ENCODE measurements at places on chromosomes 2 and 18.

DNA sequence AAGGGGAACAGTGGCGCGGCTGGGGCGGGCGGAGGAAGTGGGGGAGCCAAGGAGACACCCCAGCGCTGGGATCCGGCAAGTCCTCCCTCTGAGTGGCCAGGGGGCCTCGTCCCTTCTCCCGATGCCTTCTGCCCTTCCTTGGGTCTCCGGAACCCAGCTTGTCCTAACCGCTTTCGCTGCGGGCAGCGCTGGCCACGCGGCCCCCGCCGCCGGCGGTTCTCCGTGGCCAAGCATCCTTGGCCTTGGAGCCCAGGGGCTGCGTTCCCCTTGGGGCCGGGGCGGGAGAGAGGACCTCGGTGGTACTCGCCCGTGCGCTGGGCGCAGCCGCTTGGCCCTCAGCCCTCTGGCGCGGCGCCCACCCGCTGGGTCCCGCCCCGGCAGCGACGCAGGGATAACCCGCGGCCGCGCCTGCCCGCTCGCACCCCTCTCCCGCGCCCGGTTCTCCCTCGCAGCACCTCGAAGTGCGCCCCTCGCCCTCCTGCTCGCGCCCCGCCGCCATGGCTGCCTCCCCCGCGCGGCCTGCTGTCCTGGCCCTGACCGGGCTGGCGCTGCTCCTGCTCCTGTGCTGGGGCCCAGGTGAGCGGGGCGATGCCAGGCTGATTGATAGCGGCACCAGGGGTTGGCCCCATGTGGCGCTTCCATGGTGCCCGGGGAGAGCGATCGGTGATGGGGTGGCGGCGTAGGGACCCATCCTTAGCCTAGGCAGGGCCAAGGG lies 128.7 kb downstream of the UXS1 start:
- DNase-seq = peak; percentile 7

DNA sequence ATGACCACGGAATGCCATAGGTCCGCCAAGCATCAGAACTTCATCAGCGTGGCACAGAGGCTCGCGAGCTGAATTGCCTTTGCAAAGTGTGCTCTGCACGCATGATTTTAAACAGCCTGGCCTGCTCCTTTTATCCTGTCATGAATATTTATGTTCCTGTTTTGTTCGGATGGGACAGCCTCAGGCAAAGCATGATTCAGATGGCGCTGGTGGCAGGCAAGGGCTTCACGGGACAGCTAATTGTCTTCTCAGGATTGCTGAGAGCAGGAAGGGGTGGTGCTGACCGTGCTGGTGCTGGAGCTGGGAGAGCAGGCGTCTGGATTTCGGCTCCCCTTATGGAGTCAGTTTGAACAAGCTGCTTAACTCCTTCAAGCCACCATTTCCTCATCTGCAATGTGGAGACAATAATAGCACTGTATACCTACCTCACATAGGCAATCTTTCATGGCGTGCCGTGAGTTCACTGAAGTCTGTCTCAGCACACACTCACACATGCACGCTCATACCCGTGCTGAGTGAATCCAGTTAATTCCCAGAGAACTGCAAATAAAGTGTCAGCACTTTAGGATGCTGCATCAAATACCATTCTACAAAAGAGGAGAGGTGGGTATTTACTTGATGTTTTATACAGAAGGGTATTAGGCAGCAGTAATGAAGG lies 79.7 kb upstream of the APCDD1 start:
- DNase-seq = no peak

DNA sequence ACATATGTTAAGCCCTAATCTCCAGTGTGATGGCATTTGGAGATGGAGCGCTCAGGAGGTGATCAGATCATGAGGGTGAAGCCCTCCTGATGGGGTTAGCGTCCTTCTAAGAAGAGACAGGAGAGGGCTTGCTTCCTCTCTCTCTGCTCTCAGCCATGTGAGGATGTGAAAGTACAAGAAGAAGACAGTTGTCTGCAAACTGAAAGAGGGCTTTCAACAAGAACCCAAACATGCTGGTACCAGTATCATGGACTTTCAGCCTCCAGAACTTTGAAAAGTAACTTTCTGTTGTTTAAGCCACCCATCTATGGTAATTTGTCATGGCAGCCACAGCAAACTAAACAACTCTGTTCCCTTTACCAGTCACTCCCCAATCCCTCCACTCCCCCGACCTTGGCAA lies 47.4 kb downstream of the CACNB4 start:
- no peak for DNase-seq

- no peak for DNase-seq
Observed at GRCh38 chr18:46341986-46342525, 237.9 kb downstream of the HAUS1 start.

GRCh38 chr18:63402246-63403162 lies 19.8 kb downstream of the VPS4B start:
- no peak for DNase-seq

GRCh38 chr2:235595422-235596010 lies 101.7 kb downstream of the AGAP1 start:
- no peak for DNase-seq

DNA sequence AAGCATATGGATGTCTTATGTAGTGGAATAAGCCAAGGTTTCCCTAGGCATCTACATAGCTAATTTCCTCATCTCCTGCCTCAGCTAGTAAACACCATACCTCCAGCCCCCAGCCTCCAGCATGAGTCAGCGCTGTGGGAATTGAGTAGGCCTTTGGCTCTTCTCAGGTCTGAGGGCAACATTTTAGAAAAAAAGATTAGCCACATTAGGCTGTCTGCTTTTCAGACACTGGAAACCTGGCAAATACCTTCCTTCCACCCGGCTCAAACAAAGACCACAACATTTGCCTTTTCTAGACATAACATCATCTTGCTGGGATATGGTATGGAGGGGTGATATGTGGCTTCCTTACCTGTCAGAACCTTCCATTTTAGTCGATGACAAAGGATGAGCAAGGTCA lies 6.1 kb upstream of the CCDC195 start:
- DNase-seq = no peak

- no peak for DNase-seq
Observed at GRCh38 chr18:39162013-39162827, 1596.6 kb upstream of the CELF4 start.

- DNase-seq = no peak
Observed at GRCh38 chr2:64967601-64968000, 21.6 kb upstream of the SLC1A4 start.

DNA sequence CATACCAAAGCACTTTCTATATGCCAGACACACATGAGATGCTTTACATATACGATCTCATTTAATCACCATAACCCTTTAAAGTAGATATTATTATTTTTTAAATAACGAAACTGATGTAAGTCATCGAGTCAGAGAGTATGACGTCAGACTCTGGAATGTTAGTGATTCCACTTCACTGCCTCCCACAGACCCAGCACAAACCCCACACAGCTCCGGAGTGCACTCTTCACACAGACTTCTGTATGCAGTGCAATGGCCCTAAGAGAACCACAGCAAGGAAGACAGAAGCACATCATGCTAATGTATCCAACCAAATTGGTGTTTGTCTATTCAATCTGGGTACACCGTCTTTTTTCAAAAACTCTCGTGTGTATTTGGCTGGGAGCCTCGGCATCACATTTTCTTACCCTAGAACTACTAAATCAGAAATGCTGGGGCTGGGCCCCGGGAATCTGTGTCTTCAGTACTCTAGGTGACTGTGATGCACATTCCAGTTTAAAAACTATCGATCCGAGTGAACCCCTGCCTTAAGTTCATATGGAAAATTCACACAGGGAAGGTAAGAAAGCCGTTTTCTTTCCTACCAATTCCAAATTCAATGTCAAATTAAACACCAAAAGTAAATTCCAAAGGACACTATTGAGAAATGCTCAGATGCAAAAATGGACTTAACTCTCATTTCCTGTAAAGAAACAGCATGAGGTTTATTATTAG lies 117.7 kb upstream of the ACVR1C start:
- no peak for DNase-seq

- no peak for DNase-seq
Observed at GRCh38 chr2:120415728-120416509, 70.0 kb downstream of the INHBB start.

GRCh38 chr2:40404517-40404916 lies 47.4 kb downstream of the SLC8A1 start:
- DNase-seq = no peak

- no peak for DNase-seq
Observed at GRCh38 chr2:48896870-48897269, 141.3 kb upstream of the LHCGR start.

- DNase-seq = no peak
Observed at GRCh38 chr2:168449419-168449818, 6.7 kb upstream of the CERS6 start.

GRCh38 chr2:36177282-36177681 lies 178.3 kb upstream of the CRIM1 start:
- DNase-seq = no peak

DNA sequence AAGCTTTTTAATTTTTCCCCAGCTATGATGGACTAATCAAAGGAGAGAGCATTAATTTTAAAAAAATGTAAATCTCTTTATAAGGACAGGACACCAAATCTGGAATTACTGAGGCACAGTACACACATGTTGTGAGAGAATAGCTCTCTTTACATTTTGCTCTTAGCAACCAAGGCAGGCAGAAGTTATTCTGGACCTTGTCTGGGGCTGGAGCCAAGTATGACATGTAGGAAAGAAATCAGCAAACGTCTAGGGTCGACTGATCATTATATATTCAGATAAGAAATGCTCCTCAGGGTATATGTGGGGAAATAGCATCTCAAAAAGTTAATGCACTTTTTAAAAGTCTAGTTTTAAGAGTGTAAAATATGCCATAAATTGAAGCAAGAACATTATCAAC lies 1330.0 kb upstream of the CELF4 start:
- no peak for DNase-seq

DNA sequence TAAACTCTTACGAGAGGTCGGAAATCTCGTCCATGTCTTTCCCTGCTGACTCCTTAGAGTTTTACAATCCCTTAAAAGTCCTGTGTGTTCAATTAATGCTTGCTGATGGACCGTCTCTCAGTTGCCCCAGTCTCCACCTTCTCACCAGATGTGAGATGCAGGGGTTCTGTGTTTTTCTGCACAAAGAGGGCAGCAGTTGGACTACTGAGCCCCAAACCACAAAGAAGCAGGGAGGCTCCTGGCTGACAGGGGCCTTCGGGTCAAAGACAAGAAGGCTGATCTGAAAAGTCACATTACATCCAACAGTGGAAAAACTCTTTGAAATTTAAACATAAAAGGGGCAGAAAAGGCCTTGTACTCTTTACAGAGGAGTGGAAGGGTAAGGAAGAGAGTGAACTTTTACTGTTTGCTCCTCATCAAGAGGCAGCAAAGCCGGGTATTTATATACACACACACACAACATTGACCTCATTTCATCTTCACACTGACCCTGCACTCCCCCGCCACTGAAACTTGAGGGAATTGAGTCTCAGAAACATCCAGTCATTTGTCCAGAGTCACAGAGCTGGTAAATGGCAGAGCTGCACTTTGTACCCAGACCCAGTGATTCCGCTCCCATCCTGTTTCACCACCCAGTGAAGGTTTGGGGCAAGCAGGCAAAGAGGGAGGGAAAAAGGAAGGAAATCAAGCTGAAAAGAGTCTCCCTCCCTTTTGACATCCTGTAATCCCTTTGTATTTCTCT lies 23.7 kb downstream of the MRPL33 start:
- DNase-seq = no peak

GRCh38 chr2:28754321-28754720 lies 2.7 kb downstream of the PPP1CB start:
- no peak for DNase-seq

- no peak for DNase-seq
Observed at GRCh38 chr2:151845481-151845880, 17.3 kb upstream of the ARL5A start.

- DNase-seq = no peak
Observed at GRCh38 chr2:38806733-38807059, 28.7 kb downstream of the GEMIN6 start.

- DNase-seq = no peak
Observed at GRCh38 chr18:31538837-31539236, 40.9 kb downstream of the DSG2 start.

DNA sequence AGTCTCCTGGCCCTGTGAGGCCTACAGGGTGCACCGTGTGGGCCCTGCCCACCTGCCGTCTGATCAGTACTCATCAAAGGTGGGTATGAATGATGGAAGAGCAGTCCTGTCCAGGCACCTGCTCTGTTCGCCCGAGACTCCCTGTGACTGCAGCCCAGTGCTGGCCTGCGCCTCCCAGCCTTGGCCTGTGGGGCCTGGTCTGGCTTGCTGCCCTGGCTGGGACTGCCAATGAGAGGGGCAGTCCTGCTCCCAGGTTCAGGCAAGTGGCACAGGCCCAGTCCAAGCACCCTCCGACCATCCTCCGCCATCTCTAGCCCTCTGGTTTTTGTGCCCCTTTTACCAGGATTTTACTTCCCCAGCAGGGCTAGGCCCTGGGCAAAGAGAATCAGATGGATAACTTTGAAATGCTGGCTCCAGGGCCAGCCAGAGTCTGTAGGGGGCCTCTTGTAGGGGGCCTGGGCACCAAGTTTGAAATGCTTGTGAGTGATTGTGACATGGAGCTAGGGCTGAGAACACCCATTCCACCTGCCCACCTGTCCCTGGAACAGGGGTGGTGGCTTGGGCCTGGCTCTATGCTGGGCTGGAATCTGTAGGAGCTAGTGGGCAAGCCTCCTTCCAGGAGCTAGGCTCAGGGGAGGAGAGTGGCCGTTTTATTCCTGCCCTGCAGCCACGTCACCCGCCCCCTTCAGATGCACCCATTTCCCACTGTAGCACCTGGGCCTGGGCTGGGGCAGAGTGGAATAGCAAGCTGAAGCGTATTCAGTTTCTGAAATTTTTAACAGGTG lies 8.7 kb upstream of the HS6ST1 start:
- DNase-seq = no peak

GRCh38 chr18:64405161-64405560 lies 256.3 kb upstream of the LINC00305 start:
- DNase-seq = no peak

- no peak for DNase-seq
Observed at GRCh38 chr2:101466426-101466825, 8.5 kb downstream of the RFX8 start.

DNA sequence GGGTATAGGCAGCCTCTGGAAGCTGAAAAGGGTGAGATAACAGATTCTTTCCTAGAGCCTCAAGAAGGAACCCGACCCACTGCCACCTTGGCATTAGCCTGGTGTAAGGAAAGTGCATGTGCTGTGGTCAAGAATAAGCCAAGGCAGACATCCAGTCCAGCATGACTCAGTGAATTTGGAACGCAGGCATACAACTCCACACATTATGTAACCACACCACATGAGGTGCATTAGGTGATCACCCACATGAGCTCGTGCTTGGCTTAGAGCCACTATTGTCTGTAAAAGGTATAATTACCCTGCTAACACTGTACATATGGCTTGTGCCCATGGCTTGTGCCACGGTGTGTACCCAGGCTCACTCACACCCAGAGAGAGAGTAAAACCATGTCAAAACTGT lies 583.7 kb upstream of the HNMT start:
- DNase-seq = no peak

DNA sequence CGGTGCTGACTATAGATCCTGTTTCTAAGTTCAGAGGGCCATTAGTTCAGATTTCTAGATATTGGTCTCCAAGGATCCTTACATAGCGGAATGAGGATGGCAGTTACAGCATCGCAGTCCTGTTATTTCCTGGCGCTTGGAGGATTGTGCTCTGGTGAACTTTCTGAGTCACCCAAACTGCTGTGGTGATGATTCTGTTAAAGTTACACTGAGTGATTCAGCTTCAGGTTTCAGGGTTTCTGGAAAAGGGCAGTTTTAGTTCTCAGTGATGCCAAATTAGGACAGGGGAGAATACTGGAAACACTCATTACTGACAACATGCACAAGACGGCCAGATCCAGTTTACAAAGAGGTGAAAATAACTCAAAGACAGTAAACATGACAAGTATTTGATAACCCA lies 52.1 kb upstream of the ANKRD62 start:
- DNase-seq = no peak
